ENCODE measurements at places on chromosomes 11 and 22.

- DNase-seq, result no peak
These were observed 452.6 kb downstream of the NELL1 start for GRCh38 chr11:21121991-21122390.

- no peak for DNase-seq
These were observed 2.5 kb downstream of the PCSK7 start for GRCh38 chr11:117229411-117229810.

DNA sequence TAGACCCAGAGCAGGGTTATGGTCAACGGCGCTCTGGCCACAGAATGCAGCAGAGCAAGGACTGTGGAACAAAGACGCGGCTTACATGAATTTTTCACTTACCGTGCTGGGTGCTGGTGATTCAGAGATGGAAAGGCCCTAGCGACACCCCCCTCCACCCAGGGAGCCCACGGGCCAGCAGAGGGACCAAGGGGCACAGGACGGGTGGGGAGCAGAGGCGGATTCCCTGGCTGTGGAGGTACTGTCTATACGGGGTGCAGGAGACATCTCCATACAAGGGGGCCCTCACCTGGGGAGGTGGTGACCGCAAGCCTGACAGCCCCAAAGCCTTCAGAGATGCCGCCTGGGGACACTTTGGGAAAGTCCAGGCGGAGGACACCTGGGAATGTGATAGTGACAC is 1.1 kb upstream of the SEPTIN5 start:
- DNase-seq, result no peak

GRCh38 chr22:50074551-50075530 is 10.4 kb downstream of the MLC1 start:
- no peak for DNase-seq
